ENCODE measurements at places on chromosomes 2 and 18.

DNA sequence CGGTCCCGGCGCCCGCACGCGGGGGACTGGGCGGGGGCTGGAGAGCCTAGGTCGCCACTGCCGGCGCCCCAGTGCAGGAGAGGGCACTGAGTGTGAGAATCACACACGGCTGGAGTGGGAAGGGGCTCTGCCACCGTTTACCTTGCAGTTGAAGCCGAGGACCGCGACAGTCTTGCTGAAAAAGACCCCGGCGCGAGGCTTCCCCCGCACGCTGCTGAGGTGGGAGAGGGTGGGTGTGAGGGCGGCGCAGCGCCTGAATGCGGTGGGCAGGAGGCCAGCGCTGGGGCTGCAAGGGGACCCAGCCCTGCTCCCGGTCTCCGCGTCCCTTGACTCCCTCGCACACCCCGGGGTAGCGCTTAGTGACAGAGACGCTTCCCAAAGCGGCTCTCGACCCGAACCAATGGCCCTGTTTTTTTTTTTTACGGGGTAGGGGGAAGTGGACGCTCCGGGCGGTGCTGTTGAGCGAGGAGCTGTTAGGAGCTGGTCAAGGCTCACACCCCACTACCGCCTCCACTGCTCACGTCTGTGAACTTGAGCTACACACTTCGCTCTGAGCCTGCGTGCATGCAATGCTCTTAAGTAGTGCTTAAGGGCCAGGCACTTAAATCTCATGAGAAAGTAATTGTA lies 794 bp downstream of the NOTO start:
- H3K4me1 ChIP-seq: no peaks in the 10 kb centered on the region
- peaks cover 78% of the 10 kb centered on the region for H3K27me3 ChIP-seq
- H3K27ac ChIP-seq: no peak overlapping the region
- peak overlapping the region; percentile 31 for H3K4me3 ChIP-seq

GRCh38 chr18:43651057-43651456 lies 373.8 kb upstream of the SYT4 start:
- no peak overlapping the region for H3K4me3 ChIP-seq
- no peaks in the 10 kb centered on the region for H3K36me3 ChIP-seq
- H3K4me1 ChIP-seq: no peaks in the 10 kb centered on the region
- DNase-seq: no peak
- H3K27me3 ChIP-seq: no peaks in the 10 kb centered on the region
- H3K27ac ChIP-seq: no peak overlapping the region

- no peak for DNase-seq
- peaks cover 25% of the 10 kb centered on the region for H3K36me3 ChIP-seq
- H3K27ac ChIP-seq: no peak overlapping the region
- no peak overlapping the region for H3K4me3 ChIP-seq
- H3K4me1 ChIP-seq: no peaks in the 10 kb centered on the region
These were observed 55.8 kb downstream of the ID2 start for GRCh38 chr2:8737571-8738175.

- no peak overlapping the region for H3K4me3 ChIP-seq
- H3K36me3 ChIP-seq: peaks cover 21% of the 10 kb centered on the region
- DNase-seq: no peak
- H3K27ac ChIP-seq: no peak overlapping the region
These were observed 1.5 kb downstream of the ZNF532 start for GRCh38 chr18:58866066-58866772.

- DNase-seq: no peak
- H3K4me1 ChIP-seq: peaks cover 33% of the 10 kb centered on the region
- H3K27me3 ChIP-seq: no peaks in the 10 kb centered on the region
- no peak overlapping the region for H3K4me3 ChIP-seq
These were observed 65.4 kb downstream of the EPAS1 start for GRCh38 chr2:46362667-46363012.

DNA sequence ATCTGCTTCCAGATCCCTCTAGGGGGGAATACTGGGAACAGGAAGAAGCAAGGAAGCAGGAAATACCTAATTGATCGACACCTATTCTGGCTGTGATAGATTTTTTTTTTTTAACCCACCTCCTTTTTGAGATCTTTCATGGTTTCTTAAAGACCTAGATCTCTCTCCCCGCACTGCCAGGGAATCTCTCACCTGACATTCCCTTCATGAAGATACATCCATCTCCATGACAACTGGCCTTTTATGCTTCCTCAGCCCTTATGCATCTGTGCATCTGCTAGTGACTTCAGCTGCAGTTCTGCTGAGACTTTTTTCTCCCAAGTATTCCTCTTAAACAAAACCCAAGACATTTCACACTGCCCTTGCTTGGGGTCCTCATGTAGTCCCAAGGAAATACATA lies 21.1 kb upstream of the CPO start:
- H3K27me3 ChIP-seq: peaks cover 16% of the 10 kb centered on the region
- DNase-seq: no peak
- H3K4me3 ChIP-seq: no peak overlapping the region
- no peaks in the 10 kb centered on the region for H3K4me1 ChIP-seq

DNA sequence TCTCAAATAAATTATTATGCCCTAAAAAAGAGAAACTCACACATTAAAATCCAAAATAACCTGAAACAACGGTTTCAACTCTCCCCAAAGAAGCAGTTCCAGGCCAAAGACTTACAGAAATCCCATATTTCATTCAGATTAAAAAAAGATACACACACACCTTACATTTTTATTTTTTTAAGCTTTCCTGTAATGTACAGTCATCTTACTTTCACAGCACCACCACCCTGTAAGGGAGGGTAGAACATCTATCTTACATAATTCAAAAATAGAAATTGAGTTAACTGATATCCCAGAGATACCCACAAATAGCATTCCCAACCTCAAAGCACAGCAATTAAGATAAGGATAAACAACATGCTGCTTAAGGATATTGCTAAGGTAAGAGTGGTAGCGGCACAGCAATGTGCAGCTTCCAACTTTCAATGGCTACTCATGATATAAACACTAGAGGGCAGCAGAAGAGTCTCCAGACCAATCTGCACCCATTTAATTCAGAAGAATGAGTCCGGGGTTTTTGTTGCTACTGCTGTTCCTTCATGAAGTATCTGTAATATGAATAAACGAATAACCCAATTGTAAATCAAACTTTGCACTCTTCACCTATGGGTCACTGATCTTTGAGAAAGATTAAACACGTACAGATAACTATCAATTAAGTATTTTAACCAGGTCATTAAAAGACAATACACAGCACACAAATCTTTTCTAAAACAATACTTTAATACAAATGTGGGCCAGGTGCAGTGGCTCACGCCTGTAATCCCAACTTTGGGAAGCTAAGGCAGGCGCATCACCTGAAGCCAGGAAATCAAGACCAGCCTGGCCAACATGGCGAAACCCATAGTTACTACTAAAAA lies 11.3 kb downstream of the GFPT1 start:
- H3K27ac ChIP-seq: peak overlapping the region; percentile 29
- H3K4me3 ChIP-seq: no peak overlapping the region
- H3K27me3 ChIP-seq: no peaks in the 10 kb centered on the region
- peaks cover 17% of the 10 kb centered on the region for H3K36me3 ChIP-seq

- no peaks in the 10 kb centered on the region for H3K27me3 ChIP-seq
- peaks cover 18% of the 10 kb centered on the region for H3K4me1 ChIP-seq
- peaks cover 2% of the 10 kb centered on the region for H3K36me3 ChIP-seq
- H3K4me3 ChIP-seq: no peak overlapping the region
These were observed 153.0 kb downstream of the KLHL29 start for GRCh38 chr2:23537991-23538390.

DNA sequence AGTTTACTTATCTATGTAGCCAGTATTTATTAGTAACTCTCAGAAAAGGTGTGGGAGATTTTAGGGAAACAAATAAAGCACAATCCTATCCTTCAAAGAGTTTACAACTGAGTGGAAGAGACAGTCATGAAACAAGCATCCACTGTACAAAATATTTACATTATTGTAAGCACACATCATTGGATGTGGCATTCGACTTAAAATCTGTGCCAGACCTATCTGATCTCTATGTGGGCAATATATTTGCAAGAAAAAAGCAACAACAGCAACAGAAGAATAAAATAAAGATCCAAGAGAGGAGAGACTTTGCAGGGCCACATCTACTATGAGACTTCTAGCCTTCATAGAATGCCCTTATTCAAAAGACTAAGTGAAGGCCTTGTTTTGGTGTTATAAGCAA lies 882.1 kb upstream of the PIK3C3 start:
- no peak overlapping the region for H3K4me3 ChIP-seq
- H3K27me3 ChIP-seq: no peaks in the 10 kb centered on the region
- H3K27ac ChIP-seq: no peak overlapping the region

GRCh38 chr2:170265321-170265720 lies 87.4 kb downstream of the MYO3B start:
- DNase-seq: no peak
- no peak overlapping the region for H3K27ac ChIP-seq
- no peak overlapping the region for H3K4me3 ChIP-seq

DNA sequence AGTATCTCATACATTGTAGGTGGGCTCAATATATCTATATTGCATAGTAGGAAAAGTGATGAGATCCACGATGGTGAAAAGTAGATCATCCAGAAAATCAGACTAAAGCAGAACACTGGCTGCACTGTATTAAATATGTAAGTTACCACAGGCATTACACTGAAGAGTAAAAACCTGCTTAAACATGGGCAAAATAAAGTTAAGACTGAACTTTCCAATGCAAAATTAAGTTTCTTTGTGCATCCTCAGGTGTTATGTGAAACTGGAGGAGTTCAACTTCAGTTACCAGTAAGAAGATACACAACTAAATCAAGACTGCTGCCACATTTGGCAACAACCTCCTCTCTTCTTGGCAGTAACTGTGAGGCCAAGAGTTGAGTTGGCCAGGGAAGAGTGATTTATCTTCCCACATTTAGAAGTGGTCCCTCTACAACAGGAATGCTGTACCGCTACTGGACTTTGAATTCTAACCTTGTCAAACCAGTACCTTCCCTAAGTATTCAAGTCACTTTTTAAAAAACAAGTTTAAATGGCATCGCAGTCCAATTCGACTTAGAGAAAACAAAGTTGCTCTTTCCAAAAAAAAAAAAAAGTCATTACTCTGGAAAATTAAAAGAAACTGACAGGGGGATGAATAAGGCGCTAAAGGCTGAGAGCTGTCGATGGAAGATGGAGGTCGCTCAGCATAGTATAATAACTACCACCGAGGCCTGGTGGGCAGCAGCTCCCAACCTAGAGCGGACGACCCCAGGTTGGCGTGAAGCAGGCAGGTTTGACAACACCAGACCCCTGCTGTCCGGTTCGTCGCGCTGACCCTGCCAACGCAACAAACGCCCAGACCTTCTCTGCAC lies 1.1 kb downstream of the MAP4K3 start:
- peaks cover 9% of the 10 kb centered on the region for H3K36me3 ChIP-seq
- H3K4me3 ChIP-seq: peak overlapping the region; percentile 87
- no peaks in the 10 kb centered on the region for H3K27me3 ChIP-seq
- no peak for DNase-seq

DNA sequence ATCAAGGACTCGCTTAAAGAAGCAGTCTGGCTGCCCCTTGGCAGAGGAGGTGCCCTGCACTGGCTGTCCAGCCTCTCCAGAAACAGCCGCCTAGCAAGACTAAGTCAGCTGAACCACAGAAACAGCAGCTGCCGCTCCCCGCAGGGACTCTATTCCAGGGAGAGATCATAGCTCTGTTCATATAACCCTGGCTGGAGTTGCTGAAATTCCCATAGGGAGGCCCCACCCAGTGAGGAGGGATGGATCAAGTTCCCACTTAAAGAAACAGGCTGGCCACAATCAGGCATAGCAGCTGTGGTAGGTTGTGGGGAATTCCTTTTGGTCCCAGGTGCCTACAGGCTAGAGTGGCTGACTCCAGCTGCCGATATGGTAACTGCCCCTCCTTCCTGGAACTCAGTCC lies 74.2 kb upstream of the MC4R start:
- no peak overlapping the region for H3K4me3 ChIP-seq
- no peaks in the 10 kb centered on the region for H3K36me3 ChIP-seq
- H3K4me1 ChIP-seq: no peaks in the 10 kb centered on the region
- no peak for DNase-seq
- H3K27me3 ChIP-seq: no peaks in the 10 kb centered on the region
